ENCODE measurements at places on chromosomes 4 and X.

- no peak for DNase-seq
Observed at GRCh38 chr4:90855111-90855510, 727.9 kb downstream of the CCSER1 start.

DNA sequence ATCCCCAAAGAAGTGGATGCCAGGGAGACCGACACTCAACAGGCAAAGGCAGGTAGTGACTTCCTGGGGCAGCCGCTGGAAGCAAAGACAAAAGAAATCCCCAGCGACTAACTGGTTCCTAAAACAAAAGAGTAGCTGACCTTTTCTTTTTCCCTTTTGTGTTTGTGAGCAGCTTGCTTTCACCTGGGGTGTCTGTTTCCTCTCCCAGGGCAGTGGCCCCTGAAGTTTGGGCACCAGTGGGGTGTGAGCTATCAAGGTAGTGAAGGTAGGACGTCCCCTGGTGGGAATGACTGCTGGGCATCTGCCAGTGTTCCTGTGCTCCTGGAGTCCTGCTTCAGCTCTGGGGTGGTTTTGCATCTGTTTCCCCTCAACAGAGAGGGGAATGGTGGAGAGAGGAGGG, 41.6 kb upstream of the STIM2 start:
- DNase-seq = no peak

GRCh38 chr4:165763640-165764039, 109.4 kb upstream of the TLL1 start:
- DNase-seq = no peak

DNA sequence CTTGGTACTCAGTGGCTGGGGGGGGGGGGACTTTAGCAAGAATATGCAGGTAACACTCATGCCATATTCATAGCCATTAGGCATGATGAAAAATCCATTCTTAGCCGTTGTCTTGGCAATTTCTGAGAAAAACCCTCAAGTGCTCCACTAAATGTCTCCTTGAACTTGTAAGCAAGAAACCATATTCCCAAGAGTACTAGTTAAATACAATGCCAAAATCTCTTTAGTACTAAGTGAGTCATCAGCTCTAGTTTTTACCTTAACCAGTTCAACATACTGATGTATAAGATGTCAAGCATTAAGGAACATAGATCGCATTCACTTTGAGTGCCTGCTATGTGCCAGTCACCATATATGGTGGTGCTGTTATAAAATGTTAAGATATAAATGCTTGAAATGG, 27.5 kb downstream of the UBE2D3 start:
- no peak for DNase-seq

DNA sequence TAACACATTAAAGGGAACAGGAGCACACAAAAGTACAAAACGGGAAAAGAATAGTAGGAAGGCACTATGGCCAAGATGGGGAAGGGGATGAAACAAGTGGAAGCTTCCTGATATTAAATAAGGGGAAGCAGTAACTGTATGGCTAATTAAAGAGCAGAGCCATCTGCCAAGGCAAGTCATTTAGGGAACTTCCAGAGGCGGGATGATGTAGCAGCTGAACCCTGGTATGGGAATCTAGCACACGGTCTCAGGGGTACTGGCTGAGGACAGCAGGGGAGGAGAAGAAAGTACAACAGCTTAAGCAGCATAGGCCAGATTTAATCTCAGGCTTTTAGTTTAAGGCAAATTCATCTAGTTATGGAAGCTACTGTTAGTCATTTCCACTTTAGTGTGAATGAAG, 59.1 kb downstream of the IGFBP7 start:
- no peak for DNase-seq

DNA sequence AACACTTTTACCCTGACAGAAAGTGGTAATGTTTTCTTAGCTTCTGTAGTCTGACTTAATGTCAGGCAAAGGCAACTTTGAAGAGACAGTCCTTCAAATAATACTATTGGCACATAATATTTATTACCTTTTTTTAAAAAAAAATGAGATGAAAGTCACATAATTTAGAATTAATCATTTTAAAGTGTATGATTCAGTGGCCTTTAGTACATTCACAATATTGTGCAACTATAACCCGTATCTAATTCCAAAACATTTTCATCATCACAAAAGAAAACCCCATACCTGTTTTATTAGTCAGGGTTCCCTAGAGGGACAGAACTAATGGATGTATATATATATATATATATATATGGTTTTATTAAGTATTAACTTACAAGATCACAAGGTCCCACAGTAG, 94.8 kb upstream of the TEX13A start:
- no peak for DNase-seq

DNA sequence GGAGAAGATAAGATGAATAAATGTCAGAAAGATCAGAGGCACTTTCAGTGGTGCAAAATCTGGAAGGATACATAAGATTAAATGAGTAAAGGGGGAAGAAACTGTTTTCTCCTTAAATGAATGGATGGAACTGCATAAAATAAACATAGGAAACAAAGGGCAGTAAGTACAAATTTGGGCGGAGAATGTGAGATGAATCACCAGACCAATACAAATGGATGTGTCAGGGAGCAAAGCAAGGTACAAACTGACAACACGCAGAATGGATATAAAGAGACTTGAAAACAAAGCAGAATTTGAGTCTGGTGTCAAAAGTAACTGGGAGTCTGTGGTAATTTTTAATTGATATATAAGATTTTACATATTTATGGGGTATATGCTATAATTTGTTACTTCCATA, 175.3 kb upstream of the PCDH18 start:
- no peak for DNase-seq

DNA sequence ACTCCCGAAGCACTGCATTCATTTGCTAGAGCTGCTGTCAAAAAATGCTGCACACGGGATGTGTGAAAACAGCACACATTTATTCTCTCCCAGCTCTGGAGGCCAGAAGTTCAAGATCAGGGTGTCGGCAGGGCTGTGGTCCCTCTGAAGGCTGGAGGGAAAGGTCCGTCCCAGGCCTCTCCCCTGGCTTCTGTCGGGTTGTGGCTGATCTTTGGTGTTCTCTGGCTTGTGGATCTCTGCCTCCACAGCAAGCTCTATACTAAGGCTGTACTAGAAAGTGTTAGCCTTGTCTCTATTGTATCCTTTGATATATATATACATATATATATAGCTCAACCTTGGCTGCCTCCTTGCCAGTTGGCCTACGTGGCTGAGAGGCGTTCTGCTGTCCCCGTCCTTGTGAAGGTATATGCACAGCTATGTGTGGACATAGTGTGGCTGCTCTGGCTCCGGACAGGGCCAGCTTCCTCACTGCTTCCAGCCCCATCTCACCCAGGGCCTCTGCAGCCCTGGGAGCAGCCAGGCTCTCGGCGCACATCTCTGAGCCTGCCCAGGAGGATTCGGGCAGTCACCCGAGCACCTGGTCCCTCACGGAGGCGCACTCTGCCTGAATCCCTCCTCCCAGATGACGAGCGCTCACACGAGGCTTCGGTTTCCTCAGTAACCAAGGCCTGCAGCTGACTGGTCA, 15.0 kb upstream of the DUSP9 start:
- DNase-seq = no peak

GRCh38 chrX:145820825-145821224, 3.2 kb downstream of the SLITRK2 start:
- no peak for DNase-seq

Measured in activated CD4-positive, alpha-beta T cell treated with anti-CD3 and anti-CD28 coated beads, Interleukin-2, amount 50 U/mL, for 1 hour (primary cell).